ENCODE measurements at places on chromosomes 16 and 17. TPM values are rescaled to one million over a fixed set of nuclear protein-coding genes. Genes with fewer than 3 reads are reported as not detected.

Gene NUP85
- polyA plus RNA-seq: 58.8 TPM

GRCh38 chr16:53457670-53458069 is 23.4 kb downstream of the RBL2 start:
- DNase-seq: no peak

DNA sequence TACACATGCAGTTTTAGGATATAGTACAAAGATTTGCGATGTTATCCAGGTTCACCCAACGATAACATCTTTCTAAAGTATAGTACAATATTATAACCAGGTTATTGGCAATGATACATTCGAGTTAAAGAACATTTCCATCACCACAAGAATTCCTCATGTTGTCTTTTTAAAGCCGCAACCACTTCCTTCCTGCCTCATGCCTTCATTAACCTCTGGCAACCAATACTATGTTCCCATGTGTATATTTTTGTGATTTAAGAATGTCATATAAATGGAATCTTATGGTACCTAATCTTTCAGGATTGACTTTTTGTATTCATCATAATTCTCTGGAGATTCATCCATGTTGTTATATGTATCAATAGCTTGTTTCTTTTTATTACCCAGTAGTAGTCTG is 1183.2 kb downstream of the CDH11 start:
- no peak for DNase-seq

DNA sequence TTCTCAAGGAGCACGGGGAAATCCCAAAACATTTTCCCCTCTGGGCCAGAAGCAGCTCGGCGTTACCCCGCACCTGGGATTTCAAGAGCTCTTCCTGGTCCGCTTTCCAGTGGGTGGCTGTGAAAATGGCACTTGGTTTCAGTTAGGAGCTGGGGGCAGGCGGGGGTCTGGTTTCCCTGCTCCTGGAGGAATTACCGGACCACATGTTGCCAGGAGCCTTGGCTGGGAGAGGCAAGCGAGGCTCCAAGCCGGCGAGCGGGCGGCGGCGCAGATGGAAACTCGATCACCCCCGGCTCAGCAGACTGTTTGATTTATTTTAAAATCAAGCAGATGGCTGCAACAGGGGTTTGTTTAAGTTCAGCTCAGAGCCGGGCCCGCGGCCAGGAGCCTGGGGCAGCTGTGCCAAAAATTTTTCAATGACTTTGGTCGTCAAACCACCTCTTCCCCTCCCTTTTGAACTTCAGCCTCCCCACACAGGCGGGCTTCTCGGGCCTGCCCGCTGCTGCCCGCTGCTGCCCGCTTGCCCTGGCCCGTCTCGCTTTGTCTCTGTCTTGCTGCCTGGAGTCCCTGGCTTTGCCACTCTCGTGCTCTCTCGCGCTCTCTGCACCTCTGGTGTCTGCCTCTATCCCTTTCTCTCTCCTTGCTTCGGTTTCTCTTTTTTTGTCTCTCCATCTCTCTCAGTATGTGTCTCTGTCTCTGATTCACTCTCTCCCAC is 108.0 kb upstream of the CIBAR2 start:
- no peak for DNase-seq

Gene PPM1D
- 21.9 TPM for polyA plus RNA-seq

Gene LRRC37A2
- polyA plus RNA-seq: 58.7 TPM

DNA sequence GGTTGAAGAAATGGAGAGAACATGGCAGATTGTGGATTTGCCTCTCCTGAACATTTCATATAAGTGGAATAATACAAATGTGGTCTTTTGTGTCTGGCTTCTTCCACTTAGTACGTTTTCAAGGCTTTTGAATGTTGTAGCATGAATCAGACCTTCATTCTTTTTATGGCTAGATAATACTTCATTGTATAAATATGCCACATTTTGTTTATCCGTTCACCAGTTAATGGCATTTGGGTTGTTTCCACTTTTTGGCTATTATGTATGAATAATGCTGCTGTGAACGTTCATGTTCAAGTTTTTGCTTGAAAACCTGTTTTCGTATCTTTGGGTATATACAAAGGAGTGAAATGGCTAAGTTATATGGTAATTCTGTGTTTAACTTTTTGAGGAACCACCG is 130.4 kb downstream of the TANC2 start:
- no peak for DNase-seq

DNA sequence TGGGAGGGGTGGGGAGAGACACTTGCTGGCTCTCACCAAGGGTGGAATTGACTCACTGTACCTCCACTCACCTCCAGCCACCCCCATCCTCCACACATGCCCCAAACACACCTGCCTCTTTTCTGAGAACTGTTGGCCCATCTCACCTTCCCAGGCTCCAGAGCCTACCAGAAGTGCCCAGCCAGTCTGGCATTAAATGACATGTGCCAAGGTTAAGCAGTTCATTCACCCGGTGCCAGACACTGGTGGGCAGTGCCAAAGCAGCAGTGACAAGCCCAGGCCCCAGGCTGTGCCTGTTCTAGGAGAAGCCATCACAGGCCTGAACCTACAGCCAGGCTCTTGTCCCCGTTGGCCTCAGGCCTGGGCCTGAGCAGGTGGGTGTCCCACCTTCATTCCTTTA is 11.2 kb downstream of the MVP start:
- no peak for DNase-seq

Gene KCNG4
- not detected for polyA plus RNA-seq

Gene TMEM101
- 46.8 TPM for polyA plus RNA-seq

GRCh38 chr17:1183171-1183873 is 3.5 kb upstream of the ABR start:
- DNase-seq: no peak

DNA sequence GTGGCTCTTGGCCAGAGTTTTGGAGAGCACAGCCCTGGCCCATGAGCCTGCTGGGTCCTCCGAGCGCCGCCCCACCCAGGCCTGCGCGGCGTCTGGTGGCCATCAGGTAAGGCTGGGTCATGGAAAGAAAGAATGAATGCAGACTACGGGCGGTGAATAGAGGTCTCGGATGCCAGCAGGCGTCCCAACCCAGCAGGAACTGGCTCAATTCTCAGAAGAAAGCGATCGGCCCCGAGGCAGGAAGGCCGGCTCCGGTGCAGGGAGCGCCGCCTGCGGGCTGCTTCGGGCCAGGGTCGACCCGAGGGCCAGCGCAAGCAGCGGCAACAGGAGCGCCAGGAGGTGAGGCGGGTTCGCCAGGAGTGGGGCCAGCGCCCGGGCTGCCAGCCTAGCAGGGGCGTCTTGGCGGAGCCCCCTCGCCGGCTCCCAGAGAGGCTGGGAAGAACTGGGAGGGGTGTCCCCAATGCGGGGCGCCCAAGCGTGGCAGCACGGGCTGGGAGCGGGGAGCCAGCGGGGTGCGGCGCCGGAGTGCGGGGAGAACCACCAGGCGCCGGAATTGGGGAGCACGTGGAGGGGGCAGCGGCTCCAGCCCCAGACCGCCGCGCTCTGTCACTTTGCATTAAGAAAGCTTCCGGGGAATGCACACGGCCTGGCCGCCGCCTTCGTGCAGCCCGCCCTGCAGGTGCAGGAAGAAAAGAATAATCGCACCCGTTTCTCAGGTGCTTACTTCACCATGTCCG is 7.1 kb upstream of the TMC5 start:
- DNase-seq: peak; percentile 10

- DNase-seq: no peak
These were observed 12.5 kb upstream of the SREBF1 start for GRCh38 chr17:17849147-17849820.

Gene COG1
- polyA plus RNA-seq: 68.2 TPM

DNA sequence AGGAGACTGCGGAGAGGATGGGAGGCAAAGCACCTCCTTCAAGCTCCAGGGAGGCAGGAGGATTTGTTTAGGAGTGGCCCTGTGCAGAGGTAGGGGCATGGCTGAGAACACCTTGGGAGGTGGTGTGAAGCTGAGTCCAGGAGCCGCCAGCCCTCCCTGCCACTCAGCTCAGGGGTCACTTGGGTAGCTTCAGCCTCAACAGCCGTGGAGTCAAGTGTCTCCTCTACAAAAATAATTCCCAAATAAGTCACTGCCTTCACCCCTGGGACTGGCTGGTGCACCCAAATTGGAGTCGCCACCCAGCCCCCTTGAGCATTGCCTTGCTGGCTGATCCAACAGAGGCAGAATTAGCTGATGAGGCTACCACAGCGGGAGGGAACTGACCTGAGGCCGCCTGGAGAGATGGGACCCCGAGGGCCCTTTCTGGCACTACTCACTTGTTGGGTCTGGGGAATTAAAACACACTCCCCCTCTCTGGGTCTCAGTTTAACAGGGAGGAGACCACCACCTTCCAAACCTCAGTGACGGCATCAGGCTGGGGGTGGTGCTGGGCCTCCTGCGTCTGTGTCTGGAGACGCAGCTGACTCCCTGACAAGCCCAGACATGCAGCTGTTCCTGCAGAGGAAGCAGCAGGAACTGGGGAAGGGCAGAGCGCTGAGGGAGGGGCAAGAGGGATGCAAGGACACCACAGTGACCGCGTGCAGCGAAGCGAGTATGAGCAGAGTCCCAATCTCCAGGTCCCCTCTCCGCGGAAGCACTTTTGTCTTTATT is 87.9 kb upstream of the TOB1 start:
- DNase-seq: no peak

DNA sequence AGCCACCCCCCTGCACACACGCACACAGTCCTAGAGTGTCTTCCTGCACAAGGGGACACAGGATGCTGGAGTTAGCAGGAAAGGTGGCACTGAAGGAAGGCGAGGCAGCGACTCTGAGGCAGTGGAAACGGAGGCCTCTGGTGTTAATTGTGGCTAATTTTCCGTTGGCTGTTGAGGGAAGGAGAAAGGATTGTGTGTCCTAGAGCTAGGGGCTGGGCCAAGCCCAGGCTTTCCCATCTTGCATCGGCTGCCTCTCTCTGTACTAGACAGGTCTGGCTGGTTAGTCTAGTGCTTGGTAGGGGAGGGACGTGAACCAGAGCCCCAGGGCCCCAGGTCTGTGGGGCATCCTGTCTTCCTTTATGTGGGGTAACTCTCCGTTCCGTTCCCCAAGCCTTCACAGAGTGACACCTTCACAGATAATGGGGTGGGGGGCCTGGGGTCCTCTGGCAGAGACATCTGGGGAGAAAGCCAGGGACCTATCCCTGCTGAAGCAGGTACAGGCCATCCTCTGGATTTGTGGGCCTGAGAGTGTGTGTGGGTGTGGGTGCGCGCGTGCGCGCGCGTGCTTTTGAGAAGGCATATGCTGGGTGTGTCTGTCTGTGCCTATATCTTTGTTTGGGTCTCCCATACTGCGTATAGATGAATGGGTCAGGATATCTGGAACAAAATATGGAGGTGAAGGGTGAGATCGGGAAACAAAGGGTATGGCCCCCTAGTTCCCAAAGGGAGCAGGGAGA is at the start of gene CHD3:
TSS of gene CHD3 (plus strand) at position 606 of the 737 bp plus-strand sequence. CDS start 212 bp downstream, outside the sequence.
- no peak for DNase-seq

Gene PDP2
- 12.6 TPM for polyA plus RNA-seq

DNA sequence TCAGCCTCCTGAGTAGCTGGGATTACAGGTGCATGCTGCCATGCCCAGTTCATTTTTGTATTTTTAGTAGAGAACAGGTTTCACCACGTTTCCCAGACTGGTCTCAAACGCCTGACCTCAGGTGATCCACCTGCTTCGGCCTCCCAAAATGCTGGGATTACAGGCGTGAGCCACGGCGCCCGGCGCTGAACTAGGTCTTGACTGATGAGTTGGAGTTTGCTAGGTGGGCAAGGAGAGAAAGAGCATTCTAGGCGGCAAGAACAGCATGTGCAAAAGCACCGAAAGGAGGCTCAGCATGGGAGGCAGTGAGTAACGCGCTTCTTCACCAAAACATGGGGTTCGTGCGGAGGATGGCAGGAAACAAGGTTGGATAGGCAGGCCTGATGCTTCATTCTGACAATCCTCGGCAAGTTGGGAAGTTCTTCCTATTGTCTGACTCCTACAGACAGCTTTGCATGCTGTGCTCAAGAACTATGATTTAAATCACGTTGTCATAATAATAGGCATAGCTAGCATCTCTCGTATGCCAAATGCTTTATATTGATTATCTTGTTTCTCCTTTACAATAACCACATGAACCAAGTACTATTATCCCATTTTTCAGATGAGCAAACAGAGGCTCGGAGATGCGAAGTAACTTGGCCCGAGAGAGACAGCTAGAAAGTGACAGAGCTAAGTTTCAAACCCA is 26.5 kb downstream of the NEUROD2 start:
- no peak for DNase-seq

Gene KRT25
- polyA plus RNA-seq: not detected

DNA sequence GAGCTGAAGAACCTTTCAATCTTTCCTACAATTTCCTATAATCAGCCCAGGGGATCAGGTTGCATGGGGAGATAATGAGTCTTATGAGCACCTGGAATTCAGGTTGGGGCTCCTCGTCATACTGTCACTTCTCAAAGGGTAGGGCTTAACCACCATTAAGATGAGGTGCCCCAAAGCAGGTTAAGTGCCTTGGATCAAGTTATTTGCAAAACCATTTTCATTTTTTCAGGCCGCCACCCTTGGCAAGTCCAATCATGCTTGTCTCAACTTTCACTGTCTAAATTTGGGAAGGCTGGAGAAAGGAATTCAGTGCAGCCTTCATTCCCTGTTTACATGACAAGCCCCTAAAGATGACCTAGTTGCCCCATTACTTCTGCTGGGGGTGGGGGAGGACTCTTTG is 44.9 kb upstream of the TANGO6 start:
- DNase-seq: no peak

- DNase-seq: peak; percentile 60
These were observed 10.8 kb downstream of the HID1 start for GRCh38 chr17:74961657-74962350.

DNA sequence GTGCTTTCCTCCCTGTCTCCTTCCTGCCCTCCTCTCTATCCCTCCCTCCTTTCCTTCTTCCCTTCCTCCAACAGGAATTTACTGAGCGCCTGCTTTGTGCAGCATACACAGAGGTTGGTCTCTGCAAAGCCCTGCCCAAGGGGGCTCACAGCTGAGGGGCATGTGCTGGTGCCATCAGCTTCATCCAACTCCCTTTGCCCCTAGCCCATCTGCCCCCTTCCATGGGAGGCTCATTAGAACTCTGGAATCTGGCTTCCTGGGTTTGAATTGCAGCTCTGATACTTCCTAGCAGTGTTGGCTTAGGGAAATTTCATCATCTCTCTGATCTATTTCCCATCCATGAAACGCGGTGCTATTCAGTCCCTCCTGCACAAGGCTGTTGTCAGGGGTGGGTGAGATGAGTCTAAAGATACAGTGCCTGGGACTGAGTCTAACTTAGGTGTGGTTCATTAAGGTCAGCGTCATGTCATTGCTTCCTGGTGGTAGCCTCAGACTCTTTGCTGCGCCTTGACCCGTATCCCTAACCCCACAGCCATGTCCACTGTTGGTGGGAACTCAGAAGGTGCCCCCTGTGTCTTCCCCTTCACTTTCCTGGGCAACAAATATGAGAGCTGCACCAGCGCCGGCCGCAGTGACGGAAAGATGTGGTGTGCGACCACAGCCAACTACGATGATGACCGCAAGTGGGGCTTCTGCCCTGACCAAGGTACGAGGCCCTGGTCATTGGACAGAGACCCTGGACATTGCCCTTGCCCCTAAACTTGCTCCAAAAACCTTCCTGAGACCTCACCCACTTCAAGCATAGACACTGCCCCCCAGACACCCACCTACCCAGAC is 10.3 kb downstream of the MMP2 start:
- DNase-seq: no peak
